ENCODE measurements at places on chromosomes 6 and 20.
A peak's percentile ranks its signal among the peaks of the same experiment; 100 is the strongest.

- no peak for DNase-seq
Observed at GRCh38 chr20:38129248-38129865, 35.7 kb downstream of the TGM2 start.

DNA sequence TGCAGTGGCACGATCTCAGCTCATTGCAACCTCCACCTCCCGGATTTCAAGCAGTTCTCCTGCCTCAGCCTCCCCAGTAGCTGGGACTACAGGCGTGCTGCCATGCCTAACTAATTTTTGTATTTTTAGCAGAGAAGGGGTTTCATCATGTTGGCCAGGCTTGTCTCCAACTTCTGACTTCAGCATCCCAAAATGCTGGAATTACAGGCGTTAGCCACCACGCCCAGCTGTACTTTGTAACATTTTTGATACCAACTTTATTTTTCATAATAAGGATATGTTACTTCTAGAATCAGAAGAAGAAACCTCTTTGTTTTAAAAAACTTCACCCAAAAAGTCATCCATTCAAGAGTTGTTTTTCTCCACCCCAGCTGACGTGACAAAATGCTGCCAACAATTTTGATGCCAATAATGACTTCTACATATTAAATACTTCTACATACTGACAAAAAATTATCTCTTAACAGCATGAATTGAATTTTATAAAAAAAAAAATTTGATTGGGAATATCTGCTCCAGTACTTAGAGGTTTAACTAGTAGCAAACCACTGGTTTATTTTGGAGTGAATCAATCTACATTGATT lies 22.5 kb upstream of the PRIM2 start:
- DNase-seq, result no peak

DNA sequence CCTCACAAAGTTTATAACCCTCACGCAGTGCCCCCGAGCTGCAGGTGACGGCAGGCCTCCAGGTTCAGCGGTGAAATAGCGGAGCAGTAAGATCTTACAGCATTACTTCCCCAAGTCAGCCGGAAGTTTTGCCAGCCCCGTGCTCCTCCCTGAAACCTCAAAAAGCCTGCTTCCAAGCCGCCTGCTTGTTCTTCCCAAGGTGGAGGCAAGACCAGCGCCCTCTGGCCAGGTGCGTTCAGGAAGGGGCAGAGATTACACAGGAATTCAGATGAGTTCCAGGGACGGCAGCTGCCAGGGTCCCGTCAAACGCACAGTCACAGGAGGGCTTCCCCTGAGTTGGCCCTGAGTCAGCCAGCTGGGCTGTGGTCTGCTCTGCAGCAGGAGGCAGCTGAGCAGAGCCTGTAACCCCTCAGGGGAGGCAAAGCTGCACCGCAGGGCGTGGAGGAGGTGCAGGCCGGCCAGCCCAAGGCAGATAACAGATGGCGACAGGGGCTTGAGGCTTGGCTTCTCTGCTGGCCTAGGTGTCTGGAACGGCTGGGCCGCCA lies 124.1 kb upstream of the RPS6KA2 start:
- no peak for DNase-seq

DNA sequence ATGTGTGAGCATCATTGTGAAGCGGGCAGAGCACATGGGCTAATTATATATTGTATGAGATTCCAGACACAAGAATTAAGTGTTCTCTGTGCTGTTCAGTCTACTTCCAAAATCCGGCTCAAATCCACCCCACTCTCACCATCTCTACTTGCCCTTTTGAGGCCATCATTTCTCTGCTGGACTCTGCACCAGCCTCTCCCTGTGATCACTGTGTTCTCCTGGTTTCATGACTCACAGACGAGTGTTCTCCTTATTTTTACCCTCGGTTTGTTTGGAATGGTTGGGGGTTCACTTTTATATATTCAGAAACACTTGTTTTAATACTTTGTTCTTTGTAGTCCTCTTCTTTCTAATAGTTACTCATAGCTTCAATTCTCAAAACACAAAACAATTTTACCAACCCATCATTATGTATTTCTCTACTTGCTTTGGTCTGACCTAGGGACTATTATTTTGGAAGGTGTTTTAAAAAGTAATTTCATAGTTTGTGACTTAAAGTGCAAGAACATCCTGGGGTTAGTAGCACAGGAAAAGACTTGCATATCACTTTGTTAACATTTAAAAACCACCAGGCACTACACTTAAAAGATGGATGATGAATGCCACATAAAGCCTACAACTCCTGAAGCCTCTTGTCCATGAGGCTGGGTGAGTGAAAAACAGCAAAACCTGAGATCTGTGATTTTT lies 82.7 kb downstream of the UST start:
- no peak for DNase-seq

GRCh38 chr6:37343248-37343647 lies 10.5 kb upstream of the RNF8 start:
- no peak for DNase-seq

- no peak for DNase-seq
Observed at GRCh38 chr6:166926748-166927147, 29.6 kb downstream of the RNASET2 start.

DNA sequence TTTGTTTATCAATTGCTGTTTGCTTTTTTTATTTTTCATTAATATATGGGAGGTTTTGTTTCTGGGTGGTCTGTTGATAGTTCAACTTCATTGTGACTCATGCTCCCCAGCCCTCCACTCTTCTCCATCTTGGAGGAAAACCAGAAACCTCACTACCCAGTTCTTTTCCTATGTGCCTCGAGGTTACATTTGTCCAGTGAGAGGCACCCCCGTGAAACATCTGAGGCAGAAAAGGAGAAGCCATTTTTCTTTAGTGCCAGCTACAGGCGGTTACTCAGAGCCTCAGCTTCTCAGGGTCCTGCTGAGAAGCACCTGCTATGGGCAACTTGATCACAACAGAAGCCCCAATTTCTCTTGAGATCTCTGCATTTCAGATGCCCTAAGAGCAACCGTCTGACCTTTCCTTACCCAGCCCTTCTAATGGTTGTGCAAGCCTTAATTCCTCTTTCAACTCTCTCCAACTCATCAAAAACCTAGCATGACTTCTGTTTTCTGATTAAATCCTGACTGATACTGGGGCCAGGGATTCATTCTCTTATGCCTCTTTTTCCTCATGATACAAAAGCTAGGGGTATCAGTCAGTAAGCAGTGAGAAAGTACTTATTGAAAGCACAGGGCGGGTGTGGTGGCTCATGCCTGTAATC lies 144.6 kb downstream of the ELOVL4 start:
- no peak for DNase-seq

- no peak for DNase-seq
Observed at GRCh38 chr6:144364208-144364720, 79.1 kb downstream of the UTRN start.

DNA sequence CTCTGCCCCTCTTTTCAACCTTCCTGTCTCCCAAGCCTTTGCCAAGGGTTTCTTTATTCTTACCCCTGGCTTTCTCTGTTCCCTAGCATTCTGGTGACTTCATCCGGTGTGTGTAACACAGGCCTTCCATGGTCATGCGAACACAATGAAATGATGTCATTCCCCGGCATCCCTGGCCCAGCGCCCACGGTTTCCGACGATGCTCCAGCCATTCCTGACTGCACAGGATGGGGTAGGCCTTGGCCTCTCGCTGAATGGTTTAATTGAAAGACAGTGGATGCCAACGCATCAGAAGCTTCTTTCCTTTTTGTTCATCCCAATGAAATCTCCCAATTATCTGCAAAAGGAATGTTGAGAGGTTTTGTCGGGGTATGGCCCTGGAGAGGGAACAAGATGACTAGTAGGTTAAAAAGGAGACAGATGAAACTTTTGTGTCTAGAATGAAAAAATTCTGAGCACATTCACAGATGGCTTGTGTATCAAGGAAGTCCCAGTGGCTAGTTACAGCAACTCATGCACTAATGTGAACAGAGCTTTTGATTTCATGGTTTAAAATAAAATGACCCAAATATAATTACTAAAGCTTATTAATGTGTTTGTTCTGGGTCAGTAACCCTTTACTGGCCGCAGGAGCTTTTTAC lies 655.0 kb downstream of the QKI start:
- no peak for DNase-seq

- peak; percentile 49 for DNase-seq
Observed at GRCh38 chr6:82331031-82331773, 32.4 kb upstream of the TPBG start.

GRCh38 chr6:12249541-12250382 lies 40.4 kb upstream of the EDN1 start:
- no peak for DNase-seq

DNA sequence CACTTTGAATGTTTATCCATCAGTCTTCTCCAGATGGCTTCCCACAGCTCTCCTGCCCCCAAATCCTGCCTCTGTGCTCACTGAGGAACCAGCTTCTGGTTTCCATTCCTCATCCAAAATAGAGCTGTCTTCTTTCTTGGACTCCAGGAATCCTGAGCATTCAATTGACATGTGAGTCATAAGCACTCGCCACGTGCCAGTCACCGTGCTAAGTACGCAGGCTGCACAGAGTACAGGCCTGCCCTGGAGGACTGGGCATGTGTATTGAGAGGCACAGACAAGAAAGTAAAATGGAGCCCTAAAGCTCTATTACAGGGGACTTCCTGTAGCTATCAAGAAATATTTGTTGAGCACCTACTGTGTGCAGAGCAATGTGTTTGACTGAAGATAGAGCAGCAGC lies 39.7 kb upstream of the LRFN2 start:
- DNase-seq, result no peak

GRCh38 chr20:3990716-3991115 lies 24.6 kb downstream of the RNF24 start:
- DNase-seq, result no peak

DNA sequence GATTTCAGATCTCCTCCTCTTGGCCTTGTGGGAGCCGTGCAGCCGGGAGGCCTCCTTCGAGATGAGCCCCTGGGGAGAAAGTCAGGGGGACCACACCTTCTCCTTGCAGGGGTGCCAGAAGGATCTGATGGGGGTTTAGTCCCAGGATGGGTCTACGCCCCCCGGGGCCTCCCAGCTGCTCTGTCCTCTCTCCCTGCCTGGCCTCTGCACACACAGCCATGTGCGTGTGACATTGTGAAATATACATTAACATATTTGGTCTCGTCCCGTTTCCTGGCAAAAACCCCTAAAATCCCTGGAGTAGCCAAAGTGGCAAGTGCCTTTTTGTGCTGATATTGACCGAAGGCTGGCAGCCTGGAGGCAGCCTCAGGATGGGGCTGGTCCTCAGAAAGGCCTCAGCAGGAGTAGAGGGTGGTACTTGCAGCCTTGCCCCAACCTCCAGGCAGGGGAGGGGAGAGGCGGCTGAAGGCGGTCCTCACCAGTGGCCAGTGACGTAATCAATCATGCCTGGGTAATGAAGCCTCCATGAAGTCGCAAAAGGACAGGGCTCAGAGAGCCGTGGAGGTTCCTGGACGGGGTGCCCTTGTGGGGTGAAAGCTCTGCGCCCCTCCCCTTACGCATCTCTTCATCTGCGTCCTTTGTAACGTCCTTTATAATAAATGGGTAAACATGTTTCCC lies 5.1 kb upstream of the HELZ2 start:
- no peak for DNase-seq

GRCh38 chr6:137362878-137363804 lies 131.1 kb downstream of the OLIG3 start:
- DNase-seq, result no peak

DNA sequence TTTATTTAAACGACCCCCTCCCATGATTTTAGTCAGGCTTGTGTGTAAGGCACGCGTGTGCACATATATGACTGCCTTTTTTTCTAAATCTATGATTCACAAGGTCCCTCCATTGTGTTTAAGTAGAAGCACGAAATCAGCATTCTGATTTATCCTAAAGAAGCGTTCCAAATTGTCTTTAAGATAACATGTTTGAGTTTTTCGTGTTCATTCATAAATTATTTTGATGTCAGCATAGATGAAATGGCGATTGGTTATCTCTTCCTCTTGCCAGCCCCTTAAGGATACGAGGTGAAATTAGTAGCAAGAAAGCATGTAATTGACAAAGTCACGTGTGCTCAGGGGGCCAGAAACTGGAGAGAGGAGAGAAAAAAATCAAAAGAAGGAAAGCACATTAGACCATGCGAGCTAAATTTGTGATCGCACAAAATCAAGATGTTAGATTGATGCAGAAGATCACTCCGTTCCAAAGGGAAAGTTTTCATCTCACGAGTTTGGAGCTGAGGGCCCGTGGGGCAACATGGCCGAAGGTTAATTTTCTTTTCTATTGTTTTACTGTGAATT lies at the start of gene LIN28B:
Gene LIN28B (plus strand): TSS at position 377 of the 564 bp plus-strand sequence. CDS start 144 bp downstream, at position 521.
- DNase-seq, result no peak

DNA sequence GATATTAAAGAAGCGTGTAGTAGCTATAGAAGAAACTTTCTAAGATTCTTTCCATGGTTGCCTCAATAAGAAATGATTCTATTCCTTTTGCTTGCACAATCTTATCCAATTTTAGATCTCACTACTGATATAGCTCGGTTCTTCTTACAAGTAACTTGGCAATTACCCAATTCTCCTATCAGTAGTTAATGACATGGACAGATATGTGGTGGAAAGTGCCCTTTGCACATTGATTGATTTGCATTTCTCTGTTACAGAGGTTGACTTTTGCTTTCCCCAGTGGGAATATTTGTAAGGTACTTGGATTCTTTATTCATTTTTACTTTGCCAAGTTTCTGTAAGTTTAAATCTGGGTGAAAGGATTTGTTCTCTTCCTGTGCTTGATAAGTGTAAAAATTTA lies 93.7 kb upstream of the QKI start:
- no peak for DNase-seq

DNA sequence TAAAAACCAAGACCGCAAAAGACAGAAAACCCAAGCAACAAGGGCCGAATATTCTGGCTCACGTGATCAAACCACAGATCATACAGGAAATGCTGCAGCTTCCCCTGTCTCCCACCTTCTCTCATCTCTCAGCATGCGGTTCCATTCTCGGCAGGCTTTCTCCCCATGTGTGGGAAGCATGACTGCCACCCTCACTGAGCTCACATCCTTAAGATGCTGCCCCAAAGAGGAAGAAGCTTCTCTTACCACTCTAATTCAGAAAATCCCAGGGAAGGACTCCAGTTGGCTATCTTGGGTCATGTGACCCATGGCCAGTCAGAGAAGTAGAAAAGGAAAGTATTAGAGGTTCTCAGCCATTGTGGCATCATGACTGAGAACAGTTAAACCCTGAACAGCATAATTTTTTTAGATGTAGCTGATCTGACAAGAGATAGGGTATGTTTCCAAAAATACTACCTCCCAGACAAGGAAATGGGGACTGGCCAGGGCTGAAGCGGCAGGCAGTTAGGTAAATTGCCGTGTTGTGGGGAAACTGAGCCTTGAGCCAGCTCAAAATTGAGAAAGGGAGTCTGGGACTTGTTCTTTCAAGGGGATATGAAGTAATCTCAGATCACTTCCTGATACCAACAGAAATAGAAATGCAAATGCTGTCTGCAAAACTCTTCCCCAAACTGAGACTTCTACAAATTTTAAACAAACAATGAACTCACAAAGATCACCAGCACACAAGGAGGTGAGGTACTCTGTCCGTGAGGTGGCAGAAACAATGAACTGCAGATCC lies 37.1 kb upstream of the GRM4 start:
- DNase-seq, result no peak

DNA sequence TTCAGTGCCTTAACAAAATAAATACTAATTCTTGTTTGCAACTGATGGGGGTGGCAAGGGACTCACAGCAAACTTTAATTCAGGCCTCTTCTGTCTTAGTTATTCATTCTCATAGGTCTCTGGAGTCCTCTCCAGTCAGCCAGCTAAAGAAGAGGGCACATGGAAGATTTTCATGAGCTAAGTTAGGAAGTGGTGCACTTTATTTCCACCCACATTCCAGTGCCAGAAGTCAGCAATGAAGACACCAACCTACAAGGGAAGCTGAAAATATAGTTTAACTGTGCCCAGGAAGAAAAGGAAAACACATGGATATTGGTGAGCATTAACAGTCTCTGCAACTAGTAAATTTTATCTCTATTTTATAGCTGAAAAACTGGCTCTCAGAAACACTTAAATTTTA lies 16.7 kb upstream of the IRAK1BP1 start:
- DNase-seq, result no peak

- no peak for DNase-seq
Observed at GRCh38 chr6:117399924-117400323, 25.8 kb downstream of the ROS1 start.
